ENCODE measurements at places on chromosomes 12 and 14.

DNA sequence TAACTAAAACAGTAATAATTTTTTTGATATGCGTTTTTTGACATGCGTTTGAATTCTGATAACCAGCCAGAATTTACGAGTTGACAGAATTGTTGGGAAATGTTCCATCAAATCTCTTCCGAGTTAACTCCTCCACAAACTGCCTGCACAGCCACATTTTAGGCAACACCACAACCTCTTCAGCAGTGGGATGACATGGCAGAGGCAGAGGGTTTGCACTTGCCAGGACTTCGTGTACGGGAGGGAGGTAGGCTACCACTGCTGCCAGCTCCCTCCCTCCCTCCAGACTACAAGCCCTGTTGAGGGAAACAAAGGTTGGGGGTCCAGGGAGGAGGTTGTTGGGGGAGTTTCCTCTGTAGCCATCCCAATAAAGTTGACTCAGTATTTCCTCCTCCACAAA, 14.5 kb upstream of the ACTR6 start:
- no peak for DNase-seq

DNA sequence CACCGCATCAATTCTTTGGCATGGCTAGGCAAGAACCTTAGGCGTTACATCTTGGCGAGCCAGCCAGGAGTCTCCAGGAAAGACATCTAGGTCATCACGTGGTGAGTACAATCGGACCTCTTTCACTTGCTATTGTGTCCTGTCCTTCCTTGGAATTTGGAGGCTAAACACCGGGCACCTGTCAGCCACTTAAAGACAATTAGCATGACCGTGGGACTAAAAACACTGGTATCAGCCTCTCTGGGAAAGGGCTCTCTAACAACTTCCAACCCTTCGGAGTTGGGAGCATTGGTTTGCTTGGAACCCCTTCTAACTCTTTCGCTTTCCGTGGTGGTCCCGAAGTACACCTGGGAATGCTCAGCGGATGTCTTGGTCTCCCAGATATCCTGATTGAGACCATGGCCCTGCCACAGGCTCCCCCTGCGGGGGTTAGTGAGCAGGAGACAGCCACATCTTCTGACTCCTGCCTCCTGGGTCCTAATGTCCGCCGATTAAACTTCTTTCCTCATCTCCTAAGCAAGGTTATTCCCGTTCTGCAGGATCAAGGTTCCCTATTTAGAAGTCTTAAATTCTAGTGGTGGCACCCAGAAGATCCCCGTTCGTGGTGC, 971.7 kb downstream of the FSCB start:
- no peak for DNase-seq

DNA sequence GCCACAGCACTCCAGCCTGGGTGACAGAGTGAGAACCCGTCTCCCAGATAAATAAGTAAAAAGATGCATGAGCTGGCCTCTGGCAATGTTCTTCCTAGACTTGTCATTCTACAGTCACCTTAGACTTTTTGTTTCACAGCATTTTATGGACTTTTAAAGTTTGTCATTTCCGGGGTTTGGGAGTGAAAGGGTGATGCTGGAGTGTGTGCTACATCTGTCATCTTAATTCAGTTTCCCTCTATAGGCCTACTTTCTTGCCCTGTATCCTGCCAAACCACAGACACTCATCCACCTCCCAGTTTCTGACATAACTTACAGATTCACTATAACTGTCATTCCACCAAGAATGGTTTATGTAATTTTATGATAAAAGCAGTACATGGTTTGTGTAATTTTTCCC, 166.7 kb upstream of the PARP11 start:
- no peak for DNase-seq

- DNase-seq, result no peak
Observed at GRCh38 chr14:58368956-58369355, 26.8 kb upstream of the TOMM20L start.

DNA sequence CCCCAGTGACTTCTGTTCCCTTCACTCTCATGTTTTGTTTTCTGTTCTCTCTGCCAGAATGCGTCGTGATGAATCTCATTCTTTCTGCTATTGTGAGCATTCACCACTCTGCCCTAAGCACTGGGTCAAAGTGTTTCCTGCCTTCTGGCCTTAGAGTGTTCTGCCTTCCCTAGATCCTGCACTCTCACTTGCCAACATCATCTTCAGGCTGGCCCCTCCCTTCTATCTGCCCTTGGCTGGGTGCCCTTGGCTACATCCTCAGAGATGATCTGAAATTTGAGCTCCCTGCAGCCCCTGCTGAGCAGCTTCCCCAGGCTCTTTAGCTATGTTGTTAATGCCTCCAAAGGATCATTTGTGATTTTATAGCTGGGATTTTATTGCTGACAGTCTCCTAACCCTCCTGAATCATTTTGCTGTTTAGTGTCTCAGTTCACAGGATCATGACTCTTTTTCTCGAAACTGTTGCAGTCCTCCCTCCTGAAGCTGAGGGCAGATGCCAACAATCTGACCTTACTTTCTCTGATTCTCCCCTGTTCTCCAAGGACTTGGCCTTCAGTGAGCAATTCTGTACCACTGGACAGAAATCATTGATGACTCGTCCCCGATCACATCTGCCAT, 4.5 kb downstream of the DHRS2 start:
- peak; percentile 45 for DNase-seq

- no peak for DNase-seq
Observed at GRCh38 chr14:52801014-52801712, 9.8 kb upstream of the GNPNAT1 start.

DNA sequence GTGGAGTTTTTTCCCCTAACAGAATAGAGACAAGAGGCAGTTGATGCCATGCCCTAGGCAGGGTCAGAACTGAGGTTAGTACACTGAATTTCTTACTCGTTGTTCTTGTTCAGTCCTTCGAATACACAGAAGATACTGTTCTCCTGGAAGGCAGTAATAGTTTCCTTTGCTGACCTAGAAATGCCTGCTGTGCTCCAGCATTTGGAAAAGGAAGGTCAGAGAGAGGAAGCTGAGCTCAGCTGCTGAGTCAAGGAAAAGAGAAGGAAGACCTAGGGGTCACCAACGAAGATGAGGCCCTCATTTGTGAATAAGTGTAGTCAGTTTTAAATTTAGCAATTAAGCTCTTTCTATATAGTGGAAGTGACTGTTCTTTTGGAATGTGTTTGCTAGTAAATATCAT, 100.1 kb downstream of the CRADD start:
- no peak for DNase-seq

DNA sequence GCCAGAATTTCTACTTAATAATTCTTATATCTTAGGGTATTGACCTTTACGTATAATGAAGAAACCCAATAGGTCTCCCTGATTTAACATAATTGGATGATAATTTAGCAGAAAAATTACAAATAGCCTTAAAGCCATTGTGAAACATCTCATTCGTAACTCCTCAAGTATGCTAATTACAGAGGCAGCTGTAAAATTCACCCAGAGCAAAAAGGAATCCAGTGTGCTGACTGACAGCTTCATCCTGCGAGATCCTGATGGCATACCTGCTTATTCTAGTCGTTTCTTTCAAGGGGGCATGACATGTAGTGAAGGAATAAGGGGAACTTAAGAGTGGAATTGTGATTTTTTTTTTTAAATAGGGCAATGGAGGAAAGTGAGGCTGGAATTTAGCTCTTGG, 291.5 kb downstream of the FUT8 start:
- no peak for DNase-seq

DNA sequence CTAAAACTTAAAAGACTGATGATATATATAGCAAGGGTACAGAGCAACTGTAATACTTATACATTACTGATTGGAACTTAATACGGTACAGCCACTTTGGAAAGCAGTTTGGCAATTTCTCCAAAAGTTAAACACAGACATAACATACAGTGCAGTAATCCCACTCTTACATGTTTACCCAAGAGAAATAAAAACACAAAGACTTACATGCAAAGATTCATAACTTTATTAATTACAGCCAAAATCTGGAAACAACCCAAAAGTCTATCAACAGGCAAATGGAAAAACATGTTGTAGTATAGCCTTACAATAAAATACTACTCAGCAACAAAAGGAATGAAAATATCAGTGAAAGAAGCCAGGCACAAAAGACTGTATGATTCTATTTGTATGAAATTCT, 84.6 kb downstream of the GARIN6 start:
- DNase-seq, result no peak

GRCh38 chr12:94670898-94671297, 20.5 kb upstream of the TMCC3 start:
- no peak for DNase-seq

- DNase-seq, result no peak
Observed at GRCh38 chr14:32808644-32809043, 130.0 kb upstream of the NPAS3 start.

DNA sequence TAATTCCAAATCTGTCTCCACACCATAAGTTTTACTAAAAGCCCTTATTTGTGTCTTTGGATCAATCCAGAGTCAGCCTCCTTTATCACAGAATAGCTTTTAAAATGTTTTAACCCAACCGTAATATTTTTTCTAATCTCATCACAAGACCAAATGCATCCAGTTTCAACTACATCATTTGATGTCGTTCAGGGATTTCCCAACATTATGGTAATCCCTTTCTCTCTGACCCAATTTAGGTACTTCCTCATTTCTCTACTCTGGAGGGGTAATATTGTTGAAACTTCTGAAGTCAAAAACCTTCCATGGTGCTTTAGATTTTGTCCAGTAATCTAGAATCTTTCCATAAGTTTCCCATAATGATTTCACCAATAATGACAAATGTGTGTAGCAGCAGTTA, 596.8 kb downstream of the SOX5 start:
- no peak for DNase-seq

DNA sequence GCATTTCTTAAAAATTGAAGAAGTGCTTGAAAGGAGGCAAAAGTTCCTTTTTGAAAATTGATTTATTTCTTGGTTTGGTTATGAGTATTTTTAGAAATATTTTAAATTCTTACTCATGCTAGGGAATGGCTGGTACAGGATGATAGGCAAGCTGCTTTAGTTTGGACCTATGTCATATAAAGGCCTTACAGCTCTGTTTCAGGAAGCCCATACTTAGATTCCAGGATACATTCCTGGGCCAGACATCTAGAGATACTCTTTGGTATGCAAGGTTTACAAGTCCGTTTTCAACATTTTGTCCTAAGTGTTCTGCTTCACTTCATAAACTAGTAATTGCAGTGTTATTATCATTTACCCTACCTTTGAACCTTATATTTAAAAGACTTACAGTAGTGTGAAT, 186.8 kb downstream of the FUT8 start:
- no peak for DNase-seq

- no peak for DNase-seq
Observed at GRCh38 chr12:94286583-94287244, 138.3 kb downstream of the PLXNC1 start.

DNA sequence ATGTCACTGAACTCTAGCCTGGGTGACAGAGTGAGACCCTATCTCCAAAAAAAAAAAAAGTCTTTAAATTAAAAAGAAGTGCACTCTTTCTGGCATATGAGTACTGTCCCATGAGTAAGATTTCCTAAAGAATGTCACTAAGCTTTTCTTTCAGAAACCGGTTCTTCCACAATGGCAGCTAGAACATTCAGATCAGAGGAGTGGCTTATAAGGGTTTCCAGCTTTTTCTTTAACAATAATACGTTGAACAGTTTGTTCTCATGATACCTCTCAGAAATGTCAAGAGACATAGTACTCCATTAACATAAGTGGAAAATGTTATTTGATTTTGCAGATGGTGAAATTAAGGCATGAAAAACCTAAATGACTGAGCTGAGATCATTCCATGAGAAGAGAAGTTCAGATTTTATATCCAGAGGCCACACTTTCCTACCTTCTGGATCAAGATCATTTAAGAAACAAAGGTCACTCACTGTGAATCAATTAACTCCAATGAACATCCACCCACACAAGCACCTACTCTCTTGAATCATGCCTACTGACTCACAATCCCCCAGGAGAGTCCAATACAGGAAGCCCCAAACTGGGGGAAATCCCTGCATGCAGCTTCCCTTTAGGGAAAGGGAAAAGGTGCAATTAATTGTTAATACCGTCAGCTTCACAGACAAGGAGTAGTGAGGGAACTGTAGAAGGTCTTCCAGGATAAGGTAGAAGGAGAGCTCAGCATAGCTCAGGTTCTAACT, 86.9 kb downstream of the SPTSSA start:
- DNase-seq, result no peak

DNA sequence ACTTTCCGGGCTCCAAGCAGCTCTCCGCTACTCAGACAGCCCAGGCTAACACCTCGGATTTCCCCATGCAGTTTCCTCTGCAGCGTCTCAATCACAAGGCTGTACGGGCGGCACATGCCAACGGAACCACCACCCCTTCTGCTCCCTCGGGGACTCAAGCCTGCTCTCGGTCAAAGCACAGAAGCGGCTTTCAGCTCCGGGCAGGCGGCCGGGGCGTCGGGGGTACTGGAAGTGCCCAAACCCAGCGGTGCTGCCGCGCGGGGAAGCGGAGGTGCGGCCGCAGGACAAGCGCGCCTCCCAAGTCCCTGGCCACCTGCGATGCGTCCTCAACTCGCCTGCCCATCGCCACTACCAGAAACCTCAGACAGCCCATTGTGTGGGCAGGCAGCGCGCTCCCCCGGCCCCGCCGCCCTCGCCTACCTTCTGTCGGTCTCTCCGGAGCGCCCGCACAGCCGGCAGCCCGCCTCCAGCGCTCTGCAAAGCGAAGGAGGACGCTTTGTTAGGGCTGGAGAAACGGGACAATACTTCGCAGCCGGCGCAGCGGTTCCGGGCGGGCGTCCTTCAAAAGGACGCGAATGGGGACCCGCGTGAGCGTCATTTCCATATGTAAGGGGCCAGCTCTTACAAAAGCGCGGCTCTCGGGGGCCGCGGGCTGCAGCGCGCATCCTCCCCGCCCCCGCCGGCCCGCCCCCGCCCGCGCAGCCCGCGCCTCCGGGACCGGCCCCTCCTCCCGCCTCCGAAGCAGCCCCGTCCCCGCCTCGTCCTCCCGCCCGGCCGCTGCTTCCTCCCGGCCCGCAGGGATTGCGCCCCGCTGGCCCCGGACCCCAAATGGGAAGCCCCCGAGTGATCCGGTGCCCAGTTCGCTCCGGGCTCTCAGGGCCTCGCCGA, 674 bp downstream of the NIN start:
- peak; percentile 88 for DNase-seq

GRCh38 chr12:43736927-43737440, 21.6 kb downstream of the PUS7L start:
- no peak for DNase-seq

DNA sequence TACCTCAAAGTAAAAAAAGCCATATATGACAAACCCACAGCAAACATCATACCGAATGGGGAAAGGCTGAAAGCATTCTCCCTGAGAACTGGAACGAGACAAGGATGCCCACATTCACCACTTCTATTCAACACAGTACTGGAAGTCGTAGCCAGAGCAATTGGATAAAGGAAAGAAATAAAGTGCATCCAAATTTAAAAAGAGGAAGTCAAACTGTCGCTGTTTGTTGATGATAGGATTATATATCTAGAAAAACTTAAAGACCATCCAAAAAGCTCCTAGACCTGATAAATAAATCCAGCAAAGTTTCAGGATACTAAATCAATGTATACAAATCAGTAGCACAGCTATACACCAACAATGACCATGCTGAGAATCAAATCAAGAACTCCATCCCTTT, 5.2 kb downstream of the NDUFA12 start:
- no peak for DNase-seq

All from right kidney (tissue), 9 donors.